ENCODE measurements at places on chromosomes 7 and 10.

GRCh38 chr10:59808896-59809643 is 55.8 kb upstream of the MRLN start:
- DNase-seq = peak; percentile 53

GRCh38 chr7:116630357-116630756 is 41.6 kb upstream of the MET start:
- DNase-seq = no peak

GRCh38 chr10:91512458-91512857 is 102.3 kb downstream of the HECTD2 start:
- no peak for DNase-seq

DNA sequence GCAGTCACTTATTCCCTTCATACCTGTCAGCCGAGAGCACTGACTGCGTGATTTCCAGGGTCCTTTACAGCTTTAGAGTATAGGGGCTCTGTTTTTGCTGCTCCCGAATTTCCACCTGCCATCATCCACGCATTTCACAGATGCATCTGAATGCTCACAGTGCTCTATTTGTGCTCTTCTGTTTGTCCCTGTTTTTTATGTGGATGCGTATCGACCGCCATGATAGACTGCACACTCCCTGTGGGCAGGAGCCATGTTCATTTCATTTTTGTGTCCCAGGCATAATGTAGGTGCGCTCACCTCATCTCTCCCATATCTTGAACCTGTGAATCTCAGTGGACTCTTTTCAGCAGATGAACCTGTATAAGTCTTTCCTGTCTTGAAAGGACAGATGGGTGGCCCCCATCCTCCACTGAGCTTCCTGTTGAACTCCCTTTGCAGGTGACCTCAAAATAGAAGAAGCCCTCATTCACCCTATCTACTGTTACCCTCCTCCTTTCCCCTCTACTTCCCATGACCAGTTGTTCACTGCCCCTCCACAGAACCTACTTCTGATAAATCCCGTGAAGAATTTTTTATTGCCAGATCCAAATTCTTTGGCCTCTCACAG is 228.4 kb downstream of the CELF2 start:
- DNase-seq = no peak

DNA sequence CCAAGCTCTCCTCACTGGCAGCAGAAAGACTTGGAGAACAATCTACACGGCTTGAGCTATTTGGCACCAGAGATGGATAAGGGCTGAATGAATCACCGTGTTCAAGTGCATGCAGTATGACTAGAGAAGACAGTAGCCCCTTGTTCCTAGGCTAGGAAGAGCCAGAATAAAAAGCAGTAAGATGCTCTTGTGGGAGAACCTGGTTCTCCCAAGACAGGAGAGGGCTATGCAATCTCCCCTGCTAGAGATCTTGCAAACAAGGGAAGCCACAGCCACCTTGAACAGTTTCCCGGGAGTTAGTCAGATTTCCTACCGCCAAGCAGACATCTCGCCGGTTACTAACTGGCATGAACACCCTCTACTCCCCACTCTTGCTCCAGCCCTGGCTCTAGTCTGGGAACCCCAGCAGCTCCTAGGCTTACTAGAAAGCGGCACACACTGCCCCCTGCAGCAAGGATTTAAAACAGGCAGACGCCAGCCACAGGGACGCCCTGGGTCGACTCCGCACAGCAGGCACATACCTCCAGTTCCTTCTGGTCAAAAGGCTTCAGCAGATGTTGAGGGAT is 107.3 kb downstream of the SMURF1 start:
- peak; percentile 70 for DNase-seq

DNA sequence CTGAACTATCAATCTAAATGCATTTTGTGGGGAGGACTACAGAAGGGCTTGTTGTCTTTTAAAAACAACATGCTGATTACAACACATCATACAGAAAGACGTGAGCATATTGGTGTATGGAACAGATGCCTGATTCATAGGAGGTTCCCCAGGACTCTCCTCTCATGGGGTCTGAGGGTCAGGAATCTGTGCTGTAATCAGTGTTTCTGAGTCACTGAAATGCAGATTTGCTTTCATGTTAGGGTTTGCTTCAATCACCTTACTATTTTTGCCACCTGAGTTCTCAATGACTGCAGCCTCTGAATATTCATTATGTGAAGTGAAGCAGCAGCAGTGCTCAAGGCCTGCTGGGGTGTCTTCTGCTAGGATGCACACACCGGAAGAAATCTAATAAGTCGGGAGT is 550 bp upstream of the ANK3 start:
- peak; percentile 66 for DNase-seq

DNA sequence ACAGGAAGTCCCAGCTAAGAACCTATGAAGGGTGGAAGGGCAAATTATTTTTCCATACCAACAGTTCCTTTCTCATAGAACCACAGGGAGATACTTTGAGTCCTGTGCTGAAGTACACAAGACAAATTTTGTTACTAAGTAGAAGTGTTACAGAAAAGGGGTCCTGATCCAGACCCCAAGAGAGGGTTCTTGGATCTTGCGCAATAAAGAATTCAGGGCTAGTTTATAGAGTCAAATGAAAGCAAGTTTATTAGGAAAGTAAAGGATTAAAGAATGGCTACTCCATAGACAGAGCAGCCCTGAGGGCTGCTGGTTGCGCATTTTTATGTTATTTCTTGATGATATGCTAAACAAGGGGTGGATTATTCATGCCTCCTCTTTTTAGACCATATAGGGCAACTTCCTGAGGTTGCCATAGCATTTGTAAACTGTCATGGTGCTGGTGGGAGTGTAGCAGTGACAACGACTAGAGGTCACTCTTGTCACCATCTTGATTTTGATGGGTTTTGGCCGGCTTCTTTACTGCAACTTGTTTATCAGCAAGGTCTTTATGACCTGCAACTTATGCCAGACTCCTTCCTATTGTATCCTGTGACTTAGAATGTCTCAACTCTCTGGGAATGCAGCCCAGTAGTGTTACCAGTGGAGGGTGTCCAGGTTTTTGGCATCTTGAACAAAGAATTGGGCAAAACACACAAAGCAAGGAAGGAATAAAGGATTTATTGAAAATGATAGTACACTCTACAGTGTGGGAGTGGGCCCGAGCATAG is 409.4 kb downstream of the SH2D4B start:
- DNase-seq = no peak

- DNase-seq = no peak
These were observed 197.5 kb upstream of the CSTF2T start for GRCh38 chr10:51896849-51897248.

DNA sequence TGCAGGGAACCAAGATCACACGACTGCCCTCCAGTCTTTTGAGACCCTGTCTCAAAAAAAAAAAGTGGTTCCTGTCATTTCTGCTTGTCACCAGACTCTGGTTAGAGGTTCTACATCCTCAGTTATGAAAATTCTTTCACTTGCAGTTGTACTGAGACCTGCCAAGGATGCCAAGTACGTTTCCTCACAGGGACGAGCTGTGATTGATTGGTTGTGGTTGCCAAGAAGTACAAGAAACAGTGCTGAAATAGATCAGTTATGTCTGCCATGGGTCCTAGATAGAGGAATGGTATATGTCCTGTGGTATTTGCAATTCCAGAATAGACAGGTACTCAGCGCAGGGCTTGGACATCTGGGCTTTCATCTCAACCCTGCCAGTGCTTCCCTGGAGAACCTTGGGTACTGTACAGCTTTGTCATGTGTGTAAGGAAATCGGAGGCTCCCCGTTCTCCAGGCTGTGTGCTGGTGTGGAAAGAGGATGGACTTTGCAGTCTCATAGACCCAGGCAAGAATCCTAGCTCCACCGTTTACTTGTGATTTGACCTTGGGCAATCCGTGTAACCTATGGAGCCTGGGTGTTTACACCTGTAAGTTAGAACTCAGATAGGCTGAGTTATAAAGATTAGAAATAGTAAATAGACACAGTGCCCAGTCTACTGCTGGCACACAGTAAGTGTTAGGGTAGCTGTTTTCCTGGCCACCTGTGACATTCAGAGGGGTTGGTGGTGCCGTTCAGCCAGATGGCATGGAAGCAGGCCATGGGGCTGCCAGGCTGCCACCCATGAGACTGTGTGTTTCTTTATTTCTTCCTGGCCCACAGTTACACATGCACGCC is 53.0 kb downstream of the COL13A1 start:
- no peak for DNase-seq

DNA sequence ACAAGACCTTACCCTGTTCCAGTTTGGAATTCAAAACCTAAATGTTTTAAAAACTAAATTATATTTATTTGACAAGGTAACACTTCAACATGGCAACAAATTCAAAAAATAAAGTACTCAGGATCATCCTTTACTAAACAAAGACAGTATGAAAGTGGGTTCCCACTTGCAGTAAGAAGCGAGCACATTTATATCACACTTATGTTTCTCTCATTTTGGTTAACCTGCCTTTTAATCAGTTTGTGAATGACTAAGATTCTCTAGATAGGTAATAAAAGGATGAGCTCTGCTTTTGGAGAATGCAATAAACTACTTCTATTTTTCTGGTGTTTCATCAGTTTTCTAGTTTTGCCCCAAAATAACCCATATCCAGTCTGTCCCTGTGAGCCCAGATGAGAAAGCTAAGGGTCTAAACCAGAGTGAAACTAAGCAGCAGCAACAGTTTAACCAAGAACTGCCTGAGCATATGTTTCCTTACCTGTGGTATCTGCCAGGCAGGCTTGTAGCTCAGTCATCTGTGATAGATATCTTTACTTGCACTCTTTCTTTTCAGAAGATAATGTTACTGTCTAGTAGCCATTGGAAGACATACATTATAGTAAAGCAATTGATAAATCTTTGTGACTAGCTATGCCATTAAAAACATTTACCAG is 64.1 kb downstream of the ABLIM1 start:
- DNase-seq = no peak

DNA sequence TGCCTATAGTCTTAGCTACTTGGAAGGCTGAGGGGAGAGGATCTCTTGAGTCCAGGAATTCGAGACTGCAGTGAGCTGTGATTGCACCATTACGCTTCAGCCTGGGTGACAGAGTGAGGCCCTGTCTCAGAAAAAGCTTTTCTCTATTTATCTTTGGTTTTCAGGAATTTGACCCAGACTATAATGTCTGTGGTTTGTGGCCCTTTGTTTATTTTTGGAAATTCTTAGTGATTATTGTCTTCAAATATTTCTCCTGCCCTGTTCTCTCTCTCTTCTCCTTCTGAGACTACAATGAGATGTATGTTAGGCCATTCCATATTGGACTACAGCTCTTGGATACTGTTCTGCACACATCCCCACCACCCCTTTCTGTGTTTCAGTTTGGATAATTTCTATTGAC is 4.7 kb downstream of the MUC12 start:
- DNase-seq = no peak

- DNase-seq = no peak
These were observed 525.0 kb upstream of the NRP1 start for GRCh38 chr10:33859319-33860022.

GRCh38 chr10:116164291-116164690 is 108.7 kb downstream of the GFRA1 start:
- peak; percentile 28 for DNase-seq

GRCh38 chr7:126228356-126229061 is 1024.2 kb downstream of the GRM8 start:
- no peak for DNase-seq

DNA sequence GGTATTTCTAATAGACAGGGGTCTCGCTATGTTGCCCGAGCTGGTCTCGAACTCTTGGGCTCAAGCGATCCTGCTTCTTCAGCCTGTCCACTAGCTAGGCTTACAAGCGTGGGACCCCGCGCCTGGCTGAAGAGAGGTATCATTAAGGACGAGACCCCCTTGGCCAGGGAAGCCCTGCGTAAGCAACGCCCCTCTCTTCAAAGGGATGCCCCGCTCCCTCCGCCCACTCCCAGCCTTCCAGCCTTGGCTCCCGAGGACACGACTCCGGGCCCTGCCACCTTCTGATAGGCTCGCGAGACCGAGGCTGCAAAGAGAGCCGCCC is 220 bp upstream of the ZKSCAN5 start:
- DNase-seq = no peak

DNA sequence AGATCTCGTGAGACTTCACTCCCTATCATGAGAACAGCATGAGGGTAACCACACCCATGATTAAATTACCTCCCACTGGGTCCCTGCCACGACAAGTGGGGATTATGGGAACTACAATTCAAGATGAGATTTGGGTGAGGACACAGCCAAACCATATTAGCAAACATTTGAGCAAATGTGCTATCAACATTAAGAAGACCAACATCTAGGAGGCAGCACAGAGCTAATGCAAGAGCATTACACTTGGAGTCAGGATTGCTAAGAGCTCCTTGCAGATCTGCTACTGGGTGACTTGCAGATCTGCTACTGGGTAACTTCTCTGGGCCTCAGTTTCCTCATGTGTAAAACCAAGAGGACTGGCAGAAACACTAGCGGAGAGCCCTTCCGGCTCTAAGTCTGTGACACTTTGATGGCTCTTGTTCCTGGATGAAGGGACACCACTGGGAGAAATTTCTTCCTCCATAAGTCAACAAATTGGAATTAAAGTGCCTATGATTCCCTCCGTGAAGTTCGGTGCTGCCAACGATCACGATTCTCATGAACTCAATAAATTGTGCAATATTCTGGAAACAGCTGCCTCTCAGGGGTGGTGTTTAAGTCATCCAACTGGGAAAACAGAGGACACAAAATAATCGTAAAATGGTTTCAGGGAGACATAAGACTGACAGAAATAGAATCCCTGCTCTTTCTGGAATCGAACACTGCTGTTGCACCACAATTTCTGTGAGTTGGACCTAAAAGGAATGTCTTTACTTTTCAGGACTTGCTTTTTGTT is 115.8 kb upstream of the ITGB1 start:
- no peak for DNase-seq

All from putamen (tissue), 1 donor.